ENCODE measurements at places on chromosomes 12 and 14.

GRCh38 chr12:43100231-43100630, 451.8 kb downstream of the ADAMTS20 start:
- DNase-seq = no peak

DNA sequence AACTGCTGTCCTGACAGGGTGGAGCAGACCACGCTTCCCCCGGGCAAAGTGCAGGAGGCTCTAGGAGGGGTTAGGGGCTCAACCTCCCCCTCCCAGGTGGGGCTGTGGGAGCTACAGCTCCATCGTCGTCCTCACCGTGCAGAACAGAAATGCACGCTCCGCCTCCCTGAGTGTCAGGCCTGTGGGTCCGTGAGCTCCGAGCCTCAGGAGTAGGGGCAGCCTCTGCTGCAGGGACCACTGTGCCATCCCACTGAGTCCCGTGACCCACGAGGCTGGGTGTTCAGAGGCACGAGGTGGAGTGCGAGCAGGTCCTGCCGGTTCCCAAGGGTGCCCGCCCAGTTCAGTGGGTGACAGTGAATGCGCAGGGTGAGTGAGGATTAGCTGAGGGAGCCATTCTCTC, 48.6 kb downstream of the CACNA1C start:
- DNase-seq = no peak

DNA sequence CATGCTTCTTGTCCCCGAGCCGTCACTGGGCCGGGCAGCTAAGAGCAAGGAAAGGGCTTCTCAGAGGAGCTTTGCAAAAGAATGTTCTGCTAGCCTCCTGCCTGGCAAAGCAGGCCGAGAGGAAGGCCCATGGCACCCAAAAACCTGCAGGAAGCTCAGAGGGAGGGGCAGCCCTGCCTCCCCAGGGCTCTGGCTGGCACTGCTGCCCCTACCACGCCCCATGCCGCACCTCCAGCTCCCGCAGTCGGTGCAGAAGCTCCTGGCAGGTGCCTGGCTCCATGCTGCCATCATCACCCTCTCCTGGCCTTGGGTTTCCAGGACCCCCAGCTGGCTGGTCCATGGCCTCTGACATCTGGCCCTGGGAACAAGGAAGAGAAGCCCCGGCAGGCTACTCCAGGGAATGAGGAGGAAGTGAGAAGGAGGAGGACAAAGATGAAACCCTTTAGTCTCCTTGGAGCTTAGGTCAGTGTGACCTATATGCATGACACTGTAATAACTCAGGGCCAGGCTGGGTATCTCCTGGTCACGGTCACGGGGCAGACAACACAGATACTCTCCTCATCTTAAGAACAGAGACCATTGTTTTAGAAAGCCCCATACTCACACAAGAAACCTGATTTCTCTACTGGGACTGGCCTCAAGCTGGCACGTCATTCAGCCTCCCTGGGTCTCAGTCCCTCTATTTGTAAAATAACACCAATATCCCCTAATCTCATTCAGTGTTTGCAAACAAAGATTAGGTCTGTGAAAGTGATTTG, 24.3 kb downstream of the NCKAP5L start:
- no peak for DNase-seq

- DNase-seq = no peak
Measured at GRCh38 chr12:110337912-110338710, 57.1 kb downstream of the ATP2A2 start.

- DNase-seq = no peak
Measured at GRCh38 chr14:89598548-89599186, 181.6 kb upstream of the FOXN3 start.

DNA sequence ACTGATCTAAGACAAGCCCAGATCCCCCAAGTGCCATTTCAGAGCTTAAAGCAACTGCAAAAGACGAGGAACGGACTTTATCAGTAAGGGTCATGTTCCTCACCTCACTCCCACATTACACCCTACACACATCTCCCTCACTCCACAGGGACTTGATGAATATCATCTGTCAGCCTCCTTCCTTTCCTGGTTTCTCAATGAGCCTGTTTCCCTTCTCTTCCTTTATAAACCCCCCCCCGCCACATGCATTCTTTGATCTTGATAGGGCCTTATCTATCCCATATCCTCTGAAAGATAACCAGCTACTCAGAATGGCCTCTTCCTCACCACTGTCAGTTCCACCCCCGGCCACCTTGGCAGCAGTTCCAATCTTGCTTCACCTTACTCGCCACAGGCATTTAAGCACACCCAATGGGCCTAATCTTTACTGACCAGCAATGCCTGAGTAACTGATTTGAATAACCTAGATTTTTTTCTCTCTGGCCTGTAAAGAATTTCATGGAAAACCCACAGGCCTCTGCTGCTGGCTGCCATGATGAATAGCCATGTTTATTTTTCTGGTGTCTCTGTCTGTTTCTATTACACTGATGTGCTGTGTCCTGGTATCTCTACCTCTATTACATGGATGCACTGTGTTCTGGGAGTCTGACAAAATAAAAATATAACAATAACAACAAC, 138.7 kb downstream of the PHLDA1 start:
- DNase-seq = no peak

- no peak for DNase-seq
Measured at GRCh38 chr12:51270067-51270950, at the start of gene SMAGP. TSS of gene SMAGP (minus strand) at chr12:51270415. CDS start at chr12:51269278, 1,137 bp downstream.

GRCh38 chr14:40221428-40221827, 789.2 kb upstream of the FBXO33 start:
- DNase-seq = no peak
